ENCODE measurements at places on chromosomes 1 and 21.

DNA sequence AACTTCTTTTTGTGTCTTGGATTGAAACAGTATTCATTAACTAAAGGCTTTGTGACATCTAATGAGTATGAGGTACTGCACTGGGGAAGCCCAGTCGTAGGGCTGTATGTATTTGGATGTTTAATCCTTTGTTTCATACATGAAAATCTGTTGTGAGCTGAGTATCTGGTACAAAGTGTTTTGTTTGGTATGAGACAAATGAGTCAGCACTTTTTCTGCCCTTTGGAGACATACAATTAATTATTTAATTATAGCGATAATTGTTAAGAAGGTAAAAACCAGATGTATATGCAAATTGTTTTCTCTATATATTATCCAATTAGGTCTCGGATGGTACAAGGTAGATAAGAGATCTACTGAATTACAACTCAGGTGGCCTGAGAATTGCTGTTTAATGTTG, 36.3 kb downstream of the MARK1 start:
- no peak for DNase-seq

DNA sequence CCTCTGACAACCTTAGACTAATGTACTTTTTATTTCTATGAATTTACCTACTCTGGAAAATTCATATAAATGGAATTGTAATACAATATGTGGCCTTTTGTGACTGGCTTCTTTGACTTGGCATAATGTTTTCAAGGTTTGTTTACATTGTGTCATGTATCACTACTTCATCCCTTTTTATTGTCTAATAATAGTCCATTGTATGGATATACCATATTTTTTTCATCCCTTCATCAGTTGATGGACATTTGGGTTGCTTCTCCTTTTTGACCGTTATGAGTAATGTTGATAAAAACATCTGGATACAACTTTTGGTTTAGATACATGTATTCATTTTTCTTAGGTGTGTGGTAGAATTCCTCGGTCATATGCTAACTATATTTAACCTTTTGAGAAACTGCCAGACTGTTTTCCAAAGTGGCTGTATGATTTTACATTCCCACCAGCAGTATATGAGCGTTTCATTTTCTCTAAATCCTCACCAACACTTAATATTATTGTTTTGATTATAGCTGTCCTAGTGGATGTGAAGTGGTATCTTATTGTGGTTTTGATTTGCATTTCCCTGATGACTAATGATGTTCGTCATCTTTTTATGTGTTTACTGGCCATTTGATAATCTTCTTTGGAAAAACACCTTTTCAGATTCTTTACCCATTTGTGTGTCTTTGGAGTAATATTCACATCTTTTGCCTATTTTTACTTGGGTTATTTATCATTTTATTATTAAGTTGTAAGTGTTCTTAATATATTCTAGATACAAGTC, 3.5 kb downstream of the RO60 start:
- DNase-seq, result no peak

GRCh38 chr21:36749935-36750575, 51.1 kb downstream of the SIM2 start:
- no peak for DNase-seq

DNA sequence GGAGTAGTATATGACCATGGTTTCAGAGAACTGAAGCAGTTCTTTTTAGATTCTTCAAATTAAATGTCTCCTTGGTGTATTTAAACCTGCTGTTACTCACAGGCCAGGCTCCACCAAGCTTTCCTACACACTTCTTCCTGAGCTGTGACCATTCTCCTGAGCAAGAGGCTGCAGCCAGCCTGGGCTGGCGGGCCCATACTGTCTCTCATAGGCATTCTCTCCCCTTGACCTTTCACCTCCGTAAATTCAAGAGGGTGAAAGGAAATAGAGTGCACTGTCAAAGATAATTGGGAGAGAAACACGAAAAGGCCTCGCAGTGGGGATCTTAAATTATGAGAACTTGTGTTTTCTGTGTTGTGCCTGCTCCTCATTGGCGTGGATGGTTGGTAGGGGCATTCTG, 2.3 kb downstream of the ARF1 start:
- DNase-seq, result no peak

DNA sequence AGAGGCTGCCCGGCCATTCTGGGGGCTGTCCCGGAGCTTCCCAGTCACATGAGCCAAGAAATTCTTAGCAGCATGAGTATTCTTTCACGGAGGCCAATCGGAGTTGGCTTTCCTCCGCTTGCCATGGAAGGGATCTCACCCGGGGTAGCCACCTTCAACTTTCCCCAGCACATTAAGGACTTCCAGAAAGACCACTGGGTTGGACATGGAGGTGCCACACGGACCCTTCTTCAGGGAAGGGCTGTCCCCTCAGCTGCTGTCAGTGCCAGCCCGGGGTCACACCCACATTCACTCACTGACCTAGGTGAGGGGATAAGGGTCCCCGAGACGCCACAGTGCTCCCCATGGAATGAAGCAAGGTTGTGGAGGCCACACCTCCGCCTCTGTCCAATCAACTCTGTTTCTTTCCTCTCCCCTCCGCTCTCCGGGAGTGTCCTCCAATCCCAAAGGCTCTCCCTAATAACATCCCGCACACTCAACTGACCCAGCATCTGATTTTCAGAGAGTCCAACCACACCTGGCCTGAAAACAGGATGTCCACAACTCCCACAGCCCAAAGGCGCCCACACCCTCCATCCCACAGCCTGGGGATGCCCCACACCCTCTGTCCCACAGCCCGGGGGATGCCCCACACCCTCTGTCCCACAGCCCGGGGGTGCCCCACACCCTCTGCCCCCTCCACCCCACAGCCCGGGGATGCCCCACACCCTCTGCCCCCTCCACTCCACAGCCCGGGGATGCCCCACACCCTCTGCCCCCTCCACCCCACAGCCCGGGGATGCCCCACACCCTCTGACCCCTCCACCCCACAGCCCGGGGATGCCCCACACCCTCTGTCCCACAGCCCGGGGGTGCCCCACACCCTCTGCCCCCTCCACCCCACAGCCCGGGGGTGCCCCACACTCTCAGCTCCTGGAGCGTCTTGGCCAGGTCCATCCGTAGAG, 19.4 kb downstream of the RSPH1 start:
- no peak for DNase-seq

DNA sequence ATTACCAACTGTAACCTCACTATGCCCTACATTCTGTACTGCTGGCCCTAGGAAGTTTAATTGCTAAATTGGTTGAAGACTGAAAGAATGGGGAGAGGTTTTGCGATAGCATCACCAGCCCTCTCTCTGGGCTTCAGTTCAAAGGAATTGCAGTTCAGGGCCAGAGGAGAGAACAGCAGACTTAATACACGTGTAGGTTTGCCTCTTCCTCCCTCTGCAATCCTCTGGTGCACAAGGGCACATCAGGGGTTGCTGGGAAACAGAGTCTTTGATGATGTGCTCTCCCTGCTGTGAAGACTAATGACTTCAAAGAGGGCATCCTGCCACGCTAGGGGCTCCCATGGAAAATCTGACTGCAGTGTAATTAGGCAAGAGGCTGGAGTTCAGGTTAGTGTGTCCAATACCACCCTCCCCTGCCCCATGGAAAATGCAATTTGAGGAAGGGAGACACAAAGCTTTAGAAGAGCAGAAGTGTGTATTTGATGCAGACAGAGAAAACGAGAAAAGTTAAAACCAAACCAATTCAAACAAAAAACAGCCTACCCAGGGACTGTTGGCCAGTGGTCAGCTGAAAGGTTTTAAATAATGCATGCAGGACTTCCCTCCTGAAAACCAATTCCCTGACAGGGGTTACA, 167.9 kb downstream of the ASTN1 start:
- DNase-seq, result no peak

DNA sequence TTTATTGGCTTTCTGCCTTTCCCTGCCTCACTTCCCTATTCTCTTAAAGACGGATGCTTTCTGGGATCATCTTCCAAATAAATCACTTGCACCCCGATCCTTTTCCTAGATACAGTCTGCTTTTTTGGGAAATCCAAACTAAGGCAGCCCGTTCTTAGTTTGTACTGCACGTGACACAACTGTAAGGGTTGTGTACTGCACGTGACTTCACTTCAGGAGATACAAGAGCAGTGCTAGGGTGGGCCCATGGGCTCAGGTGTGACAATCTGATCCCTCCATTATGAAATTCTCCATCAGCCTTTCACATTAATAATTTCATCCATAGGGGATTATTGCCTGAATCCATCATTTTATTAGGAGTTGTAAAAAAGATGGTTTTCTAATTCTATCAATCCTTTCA, 33.8 kb upstream of the SPOCD1 start:
- DNase-seq, result no peak

DNA sequence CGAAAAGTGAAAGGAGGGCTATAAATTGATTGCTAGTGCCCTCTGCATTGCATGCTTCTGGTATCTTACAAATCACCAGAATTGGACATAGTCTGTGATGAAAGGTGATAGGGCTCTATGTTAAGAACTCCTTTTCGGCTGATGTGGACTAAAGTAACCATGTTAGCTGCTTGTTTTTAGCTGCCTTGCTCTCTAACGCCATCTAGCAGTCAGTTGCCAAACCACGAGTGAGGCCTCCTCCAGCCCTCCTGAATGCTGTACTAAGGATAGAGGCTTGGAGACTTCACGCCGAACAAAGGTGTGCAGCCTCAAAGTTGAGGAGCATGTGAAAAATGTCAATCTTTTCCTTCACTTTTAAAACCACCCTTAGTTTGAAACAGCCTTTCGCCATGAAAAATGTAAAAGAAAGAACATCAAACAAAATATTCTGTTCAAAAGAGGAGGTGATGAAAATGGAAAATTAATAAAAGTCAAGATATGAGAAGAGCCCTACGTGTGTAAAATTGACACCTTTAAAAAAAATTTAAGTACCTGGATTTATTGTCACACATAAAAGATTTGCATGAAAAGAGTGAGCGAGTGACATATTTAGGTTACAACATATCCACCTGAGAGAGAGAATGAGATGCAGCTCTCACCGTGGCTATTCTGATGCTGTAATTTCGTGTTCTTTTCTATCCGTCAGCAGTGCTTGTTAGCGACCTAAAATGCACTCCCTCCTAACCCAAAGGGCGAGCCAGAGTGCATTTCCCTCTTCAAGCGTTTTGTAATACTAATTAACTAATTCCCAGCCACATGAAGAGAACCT, 8.1 kb downstream of the LRRC53 start:
- peak; percentile 20 for DNase-seq

All from stimulated activated CD4-positive, alpha-beta T cell treated with anti-CD3 and anti-CD28 coated beads, Interleukin-12 subunit alpha, Interleukin-12 subunit beta, amount 100 ng/mL, for 4 hours (primary cell).